Sciatic nerve (tissue), 2 donors: ENCODE measurements at places on chromosomes 2 and 18.

DNA sequence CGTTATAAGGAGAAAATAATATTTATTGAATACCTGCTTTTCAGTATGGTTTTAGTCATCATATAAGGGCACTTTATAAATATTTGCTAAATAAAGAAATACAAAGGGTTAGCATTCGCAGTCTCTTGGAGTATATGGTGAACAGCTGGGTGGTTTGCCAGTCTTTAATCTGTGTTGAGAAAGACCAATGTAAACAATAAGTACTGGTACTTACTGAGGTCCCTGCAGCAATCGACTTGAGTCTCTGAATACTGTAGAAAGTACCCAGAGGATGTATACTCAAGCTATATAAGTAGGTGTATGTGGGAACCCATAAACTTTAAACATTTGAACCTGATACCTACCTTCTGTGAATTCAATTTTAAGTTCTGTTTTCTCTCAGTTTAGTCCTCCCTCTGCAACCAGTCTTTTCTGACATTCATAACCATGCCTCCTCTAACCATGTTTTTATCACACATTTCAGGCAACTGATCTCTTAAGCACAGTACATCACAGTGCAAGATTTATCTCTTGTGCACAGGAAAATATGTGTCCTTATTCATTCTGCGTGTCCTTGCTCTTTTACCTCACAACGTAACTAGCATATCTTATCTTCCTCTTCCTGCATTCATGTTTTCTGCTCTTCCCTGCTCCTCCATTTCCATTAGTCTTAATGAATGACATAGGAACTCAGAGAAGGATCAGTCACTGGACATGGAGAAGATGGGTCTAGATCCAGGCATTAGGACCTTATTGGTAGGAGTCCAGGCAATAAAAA, 21.7 kb downstream of the C18orf63 start:
- no peak for DNase-seq

DNA sequence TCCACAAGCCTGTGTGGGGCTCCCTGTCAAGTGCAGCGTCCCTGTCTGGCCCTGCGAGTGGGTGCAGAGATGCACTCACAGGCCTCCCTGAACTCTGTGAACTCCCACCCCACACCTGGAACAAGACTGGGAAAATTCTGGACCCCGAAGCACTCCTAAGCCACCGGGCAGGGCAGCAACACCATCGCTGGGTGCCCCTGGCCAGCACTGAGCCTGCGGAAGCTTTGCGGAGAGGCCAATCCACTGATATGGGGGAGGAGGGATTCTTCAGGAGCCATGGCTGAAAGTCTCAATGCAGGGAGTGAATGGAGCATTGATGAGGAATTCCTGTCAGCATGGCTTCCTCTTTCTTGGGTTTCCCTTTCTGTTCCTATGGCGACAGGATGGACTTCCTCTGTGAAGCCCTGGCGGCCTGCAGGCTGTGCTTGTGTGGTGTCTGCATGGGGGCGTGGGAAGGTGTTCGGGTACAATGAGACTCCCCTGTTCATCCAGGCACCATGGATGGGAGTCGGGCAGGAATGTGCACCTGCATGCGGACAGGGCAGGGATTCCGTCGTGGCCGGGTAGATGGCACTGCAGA, 15.1 kb downstream of the TRIB2 start:
- no peak for DNase-seq

DNA sequence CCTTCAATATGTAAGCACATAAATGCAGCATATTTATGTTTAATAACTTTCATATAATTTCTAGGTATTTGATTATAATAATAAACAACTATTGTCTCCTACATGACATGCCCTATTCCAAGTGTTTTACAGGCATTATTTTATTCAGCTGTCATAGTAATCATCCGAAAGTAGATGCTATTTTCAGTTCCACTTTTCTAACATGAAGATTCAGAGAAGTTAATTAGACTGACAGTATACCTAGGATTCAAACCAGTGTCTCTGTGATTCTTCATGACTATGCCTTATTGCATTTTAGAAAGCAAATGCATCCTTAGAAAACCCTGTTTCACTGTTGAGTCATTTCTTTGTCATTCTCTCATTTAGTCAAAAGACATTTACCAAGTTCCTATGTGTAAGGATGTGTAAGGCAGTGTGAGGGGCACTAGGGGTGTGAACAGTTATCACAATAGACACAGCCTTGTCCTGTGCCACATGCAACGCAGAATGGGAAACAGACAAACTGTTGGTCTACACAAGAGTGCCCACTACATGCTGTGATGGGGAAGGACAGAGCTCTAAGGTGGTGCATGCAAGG, 79.8 kb downstream of the DTNA start:
- DNase-seq: no peak

- peak; percentile 58 for DNase-seq
Measured at GRCh38 chr2:240966906-240967680, 31.3 kb upstream of the SNED1 start.
